ENCODE measurements at places on chromosomes 6 and 20. TPM values are rescaled to one million over a fixed set of nuclear protein-coding genes. Genes with fewer than 3 reads are reported as not detected.

TSBP1 gene
- total RNA-seq = not detected

SEC23B gene
- total RNA-seq = 52.3 TPM

ECT2L gene
- total RNA-seq = 2.7 TPM

PACRG gene
- not detected for total RNA-seq

SIM1 gene
- 49.8 TPM for total RNA-seq

DNA sequence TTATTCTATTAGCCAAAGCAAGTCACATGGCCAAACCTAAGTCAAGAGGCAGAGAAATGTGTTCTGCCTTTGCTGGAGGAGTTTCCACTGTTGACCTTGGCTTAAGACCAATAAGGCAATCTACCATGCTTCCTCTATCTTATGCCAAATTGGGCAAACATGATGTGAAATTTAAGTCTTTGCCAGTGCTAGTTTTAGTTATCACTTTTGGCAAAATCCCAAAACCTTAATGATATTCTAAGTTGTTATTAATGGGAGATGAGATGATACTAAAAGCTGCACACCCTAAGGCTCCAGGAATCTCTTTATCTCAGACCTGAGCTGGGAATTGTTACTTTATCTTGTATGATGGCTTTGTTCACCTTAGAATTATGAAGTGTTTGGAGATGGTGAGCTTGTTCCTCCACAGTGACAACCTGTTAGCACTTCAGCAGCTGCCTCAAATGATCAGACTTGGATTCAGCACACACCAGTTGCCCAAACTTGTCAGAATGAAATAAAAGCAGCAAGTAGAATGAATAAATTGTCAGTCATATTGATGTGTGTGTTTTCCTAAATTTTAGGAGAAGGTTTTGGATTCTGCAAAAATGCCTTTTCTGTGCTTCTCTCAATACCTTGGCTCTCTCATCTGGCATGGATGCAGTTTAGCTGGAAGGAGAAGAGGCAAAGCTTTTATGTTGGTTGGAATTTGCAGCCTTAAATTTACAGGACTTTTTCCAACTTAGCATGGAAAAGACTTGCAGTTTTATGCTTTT lies 49.3 kb downstream of the RIN2 start:
- DNase-seq = no peak

DNA sequence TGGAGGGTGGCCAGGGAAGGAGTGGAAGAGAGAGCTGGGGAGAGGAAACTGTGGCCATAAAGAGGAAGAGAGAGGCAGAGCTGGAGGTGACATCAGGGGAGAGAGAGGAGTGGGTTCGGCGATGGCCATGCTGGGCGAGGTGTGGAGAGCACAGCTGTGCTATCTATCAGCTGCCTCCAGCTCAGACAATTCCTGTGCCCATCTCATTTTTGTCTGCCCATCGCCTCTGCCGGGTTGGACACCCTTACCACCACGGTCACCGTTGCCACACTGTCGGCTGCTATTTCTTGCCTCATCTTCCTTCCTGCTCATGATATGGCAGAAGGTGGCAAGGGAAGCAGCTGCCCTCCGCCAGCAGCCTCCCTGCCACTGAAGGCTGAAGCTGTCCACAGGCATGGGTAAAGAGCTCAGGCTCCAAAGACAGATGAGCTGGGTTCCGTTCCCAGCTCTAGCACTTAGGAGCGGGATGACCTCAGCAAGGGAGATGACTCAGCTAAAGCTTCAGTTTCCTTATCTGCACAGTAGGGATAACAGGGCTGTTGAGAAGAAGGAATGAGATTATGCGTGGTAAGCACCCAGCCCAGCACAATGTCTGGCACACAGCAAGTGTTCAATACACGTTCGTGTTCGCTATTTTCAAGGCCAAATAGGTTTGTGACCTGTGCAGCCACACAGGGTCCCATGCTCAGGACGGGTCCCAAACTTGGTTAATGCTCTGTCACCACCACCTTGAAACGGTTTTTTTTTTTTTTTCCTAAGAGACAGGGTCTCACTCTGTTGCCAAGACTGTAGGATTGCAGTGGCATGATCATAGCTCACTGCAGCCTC lies 21.9 kb upstream of the TAF8 start:
- DNase-seq = no peak

GRCh38 chr20:6566821-6567220 lies 200.7 kb upstream of the BMP2 start:
- DNase-seq = no peak

- DNase-seq = no peak
These were observed 17.1 kb upstream of the ADRM1 start for GRCh38 chr20:62285722-62286121.

DNA sequence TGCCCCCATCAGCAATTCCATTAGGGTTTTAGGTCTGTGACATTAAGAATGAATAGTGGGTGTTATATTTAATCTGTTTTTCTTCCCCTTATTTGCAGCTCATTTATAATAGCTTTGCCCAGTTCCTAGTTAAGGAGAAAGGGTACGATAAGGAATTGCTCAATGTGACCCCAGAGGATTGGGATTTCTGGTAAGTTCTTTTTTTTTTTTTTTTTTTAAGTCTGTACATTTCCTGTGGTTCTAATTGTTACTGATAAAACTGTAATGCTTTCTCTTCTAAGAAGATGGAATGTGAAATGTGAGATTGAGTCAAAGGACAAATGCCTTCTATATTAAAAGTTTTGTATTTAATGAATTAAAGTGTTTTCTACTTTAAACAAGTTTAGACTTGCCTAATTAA lies 5.5 kb downstream of the NT5DC1 start:
- DNase-seq = no peak

- DNase-seq = no peak
These were observed 1.5 kb upstream of the TNNC2 start for GRCh38 chr20:45828589-45828988.

DNA sequence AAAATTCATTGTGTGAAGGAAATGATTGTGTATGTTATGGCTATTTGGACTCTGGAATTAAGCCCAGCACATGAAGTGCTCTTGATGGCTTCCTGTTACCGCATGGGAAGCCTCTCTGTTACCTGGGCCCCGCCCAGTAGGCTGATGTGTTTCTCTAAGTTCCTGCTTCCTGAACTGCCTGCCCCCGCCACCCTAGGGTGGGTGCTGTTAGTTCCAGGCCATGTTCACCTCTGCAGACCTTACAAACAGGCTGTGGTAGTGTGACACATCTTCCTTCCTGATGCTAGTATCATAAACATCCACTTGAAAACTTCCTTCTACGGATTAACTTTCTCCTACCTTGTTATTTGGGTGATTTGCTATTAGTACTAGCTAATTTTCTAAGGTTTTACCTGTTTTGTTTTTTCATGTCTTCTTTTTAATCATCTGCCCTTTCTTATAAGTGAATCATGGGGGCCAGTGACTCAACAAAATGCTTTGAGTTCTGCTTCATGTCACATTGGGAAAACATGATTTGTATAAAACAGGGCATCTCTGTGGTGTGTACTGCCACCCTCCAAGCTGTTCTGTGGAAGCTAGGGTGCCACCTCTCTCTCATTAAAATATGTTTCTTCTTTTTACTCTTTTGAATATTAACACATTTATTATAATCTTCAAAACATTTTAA lies 40.6 kb downstream of the SH3BGRL2 start:
- no peak for DNase-seq

- no peak for DNase-seq
These were observed 43.6 kb downstream of the FGD2 start for GRCh38 chr6:37048851-37049757.

GRCh38 chr6:12269110-12269509 lies 21.1 kb upstream of the EDN1 start:
- DNase-seq = no peak

DNA sequence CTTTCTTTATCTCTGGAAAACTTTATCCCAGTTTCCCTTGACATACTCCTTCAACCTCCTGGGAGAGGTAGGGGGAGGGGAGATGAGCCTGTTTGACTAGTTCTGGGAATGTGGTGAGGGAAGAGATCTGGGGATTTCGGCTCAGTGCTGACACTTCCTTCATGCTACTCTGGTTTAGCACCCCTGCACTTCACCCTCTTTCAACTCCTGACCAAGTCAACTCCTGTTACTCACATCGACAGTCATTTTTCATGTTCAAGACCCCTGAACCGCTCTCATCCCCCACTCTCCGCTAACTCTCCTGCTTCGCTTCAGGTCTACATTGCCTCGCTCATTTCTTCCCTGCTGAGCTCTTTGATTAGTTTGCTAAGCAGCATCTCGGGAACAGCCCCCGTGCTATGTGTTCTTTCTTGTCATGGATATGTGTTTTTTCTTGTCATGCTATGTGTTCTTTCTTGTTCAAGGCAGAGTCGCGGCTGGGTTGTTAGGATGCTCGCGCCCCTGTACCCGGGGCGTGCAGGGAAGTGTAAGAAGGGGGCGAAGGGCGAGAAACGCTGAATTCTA lies 16.6 kb upstream of the TRIM27 start:
- peak; percentile 34 for DNase-seq

DNA sequence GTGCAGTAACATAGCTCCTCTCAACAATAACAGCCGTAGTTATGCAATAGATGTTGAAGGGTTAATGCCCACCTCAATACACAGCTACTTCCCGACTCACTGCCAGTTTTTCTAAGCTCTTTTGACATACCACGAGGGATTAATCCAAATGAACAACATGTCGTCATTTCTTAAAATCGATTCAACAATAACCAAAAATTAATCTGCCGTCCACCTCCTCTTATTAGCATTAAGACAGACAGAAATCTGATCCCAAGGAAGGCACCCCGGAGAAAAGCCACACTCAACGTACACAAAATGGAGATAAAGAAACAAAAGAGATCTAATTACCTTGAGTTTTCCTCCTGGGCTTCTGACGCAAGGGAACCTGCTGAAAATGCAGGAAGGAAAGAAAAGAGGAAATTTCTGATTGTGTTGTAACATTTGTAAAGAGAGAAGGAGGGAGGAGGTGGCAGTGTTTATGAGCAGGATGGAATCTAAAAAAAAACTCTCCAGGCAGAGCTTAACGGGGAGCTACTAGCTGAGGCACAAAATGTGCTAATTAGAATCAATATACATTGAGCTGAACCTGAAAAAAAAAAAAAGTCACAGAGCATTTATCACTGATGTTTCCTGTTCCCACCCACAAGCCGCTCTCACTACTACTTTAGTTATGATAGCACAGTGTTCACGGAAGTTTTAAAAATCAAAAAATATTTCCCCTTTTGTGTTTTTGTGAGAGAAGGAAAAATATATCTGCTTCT lies 109.3 kb downstream of the IPCEF1 start:
- DNase-seq = no peak

- no peak for DNase-seq
These were observed 30.8 kb upstream of the MICB start for GRCh38 chr6:31467151-31467550.

DNA sequence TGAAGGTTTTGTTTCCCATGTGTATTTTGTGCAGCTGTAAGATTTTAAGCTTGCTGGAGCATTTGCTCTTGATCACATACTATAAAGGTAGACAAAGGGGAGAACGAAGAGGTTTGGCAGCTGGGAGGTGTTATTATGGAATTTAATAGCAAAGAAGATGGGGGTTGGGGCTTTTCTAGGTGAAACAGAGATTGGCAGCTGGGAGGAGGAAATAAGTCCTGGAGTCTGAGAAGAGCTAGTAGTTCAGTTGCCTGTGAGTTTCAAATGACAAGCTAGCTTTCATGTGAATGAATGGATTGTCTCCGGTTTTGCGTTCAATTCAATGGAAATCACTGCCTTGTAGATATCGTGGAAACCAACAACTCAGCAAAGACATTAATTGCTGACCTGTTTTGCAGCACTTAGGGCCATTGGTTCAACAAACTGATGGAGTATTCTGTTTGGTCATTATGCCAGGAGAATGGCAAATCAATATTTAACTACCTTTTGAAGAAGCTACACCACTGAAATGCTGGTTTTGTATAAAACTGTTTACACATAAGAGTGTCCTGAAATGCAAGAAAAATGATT lies 38.1 kb upstream of the FLRT3 start:
- DNase-seq = no peak

DNA sequence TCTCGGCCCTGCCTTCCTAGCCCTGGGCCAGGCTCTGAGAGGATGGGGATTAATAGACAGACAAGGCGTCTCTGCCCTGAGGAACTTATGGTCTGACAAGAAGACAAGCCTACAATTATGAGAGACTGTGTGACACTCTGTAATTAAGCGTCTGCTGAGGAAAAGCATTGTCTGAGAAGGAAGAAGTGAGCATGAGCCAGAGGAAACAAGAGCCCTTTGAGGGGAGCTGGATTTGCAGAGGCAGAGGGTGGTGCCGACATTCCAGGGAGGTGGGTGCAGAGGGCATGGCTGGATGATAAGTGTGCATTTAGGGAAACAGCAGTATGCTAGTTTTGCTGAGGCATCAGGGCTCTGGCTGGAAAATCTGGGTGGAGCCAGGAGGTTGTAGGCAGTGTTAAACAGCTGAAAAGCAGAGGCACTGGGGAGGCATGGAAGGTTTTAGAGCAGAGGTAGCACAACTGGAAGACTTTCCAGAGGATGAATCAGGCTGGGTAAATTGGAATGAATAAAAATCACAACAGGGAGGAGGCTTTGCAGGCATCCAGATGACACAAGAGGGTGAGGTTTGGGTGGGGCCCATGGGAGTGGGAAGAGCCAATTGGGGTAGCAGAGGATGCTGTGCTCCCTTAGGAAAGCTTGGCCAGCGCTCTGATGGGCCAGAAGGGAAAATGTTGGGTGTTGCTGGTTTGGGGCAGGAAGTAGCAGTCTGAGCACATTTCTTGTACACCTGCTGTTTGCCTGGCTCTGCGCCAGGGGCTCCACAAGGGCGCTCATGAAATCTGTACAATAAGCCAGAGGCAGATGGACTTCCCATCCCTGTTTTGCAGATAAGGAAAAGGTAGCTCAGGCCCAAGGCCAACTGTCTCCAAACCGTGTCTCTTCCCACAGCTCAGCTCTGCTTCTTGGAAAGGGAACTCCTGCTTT lies 74.0 kb upstream of the MYL9 start:
- DNase-seq = no peak

GRCh38 chr6:118780668-118781067 lies 113.3 kb upstream of the ASF1A start:
- no peak for DNase-seq

GRCh38 chr20:60332523-60332922 lies 374.3 kb downstream of the CDH26 start:
- no peak for DNase-seq

DNA sequence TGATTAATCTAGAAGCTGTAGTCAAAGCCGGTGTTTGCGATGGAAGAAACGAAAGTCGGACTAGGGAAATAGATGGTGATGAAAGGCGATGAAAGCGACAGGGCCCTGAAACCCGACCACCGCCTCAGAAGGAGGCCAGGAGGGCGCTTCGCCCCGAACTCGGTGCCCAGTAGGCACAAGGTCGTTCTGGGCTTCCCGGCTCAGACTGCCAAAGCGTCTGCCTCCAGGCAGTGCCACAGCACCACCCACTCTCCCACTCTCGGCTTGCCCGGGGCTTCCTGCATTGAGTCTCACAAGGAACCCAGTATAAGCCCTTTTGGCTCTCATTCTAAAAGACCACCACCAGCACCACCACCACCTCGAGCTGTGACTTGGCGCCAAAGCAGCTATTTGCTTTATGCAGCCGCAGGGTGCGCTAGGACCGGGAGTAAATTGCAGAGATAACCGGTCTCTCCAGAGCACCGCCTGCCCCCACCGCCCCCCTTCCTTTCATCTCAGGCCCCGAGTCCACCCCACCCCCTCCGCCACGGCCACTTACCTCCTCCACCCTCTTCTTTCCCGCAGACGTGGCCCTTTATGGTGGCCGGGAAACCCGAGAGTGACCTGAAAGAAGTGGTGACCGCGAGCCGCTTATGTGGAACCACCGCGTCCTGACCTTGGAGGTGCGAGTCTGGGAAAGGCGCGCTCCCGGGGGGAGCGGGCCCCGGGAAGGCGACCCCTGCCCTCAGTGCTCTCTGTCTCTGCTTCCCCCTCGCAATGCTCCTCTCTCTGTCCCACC lies 2.4 kb downstream of the TCF21 start:
- peak; percentile 50 for DNase-seq
